ENCODE measurements at places on chromosomes 4 and X.

DNA sequence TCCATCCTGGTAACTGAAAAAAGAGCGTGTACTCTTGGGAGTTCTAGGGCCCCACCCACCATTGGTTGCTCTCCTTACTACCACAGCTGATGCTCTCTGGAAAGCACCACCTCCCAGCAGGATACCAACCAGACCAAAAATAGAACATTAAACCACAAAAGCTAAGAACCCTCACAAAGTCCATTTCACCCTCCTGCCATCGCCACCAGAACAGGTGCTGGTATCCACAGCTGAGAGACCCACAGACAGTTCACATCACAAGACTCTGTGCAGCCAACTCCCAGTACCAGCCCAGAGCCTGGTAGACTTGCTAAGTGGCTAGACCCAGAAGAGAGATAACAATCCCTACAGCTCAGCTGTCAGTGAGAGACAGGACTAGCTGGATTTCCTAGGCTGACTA, 240.6 kb downstream of the PABPC4L start:
- no peak for DNase-seq

DNA sequence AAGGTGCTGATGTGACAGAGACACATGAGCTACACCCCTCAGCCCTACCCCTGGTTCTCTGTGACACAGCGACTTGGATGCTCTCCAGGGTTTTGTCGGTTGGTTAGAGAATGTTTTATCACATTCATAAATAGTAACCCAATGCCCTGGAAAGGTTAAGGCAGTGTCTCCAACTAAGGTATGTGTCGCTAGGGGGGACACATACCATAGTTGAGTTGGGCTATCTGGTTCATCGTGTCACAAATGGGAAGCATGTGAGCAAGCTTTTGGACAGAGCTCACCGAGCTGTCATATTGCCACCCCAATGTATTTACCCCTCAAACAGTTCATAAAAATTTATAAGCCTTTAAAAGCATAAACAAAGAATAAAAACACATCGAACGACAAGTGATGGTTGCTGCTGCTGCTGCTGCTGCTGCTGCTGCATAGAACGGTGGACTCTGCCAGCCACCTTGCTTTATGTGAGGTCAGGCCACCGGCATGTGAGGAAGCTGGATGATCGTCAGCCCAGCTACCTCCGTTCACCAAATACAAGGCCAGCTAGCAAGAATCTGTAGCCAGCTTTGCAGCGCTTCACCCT, 55.9 kb downstream of the STOX2 start:
- peak; percentile 1 for DNase-seq

- peak; percentile 65 for DNase-seq
Measured at GRCh38 chr4:54657551-54658251, at the start of gene KIT. Gene KIT, plus strand, starts transcription at chr4:54657957. Its CDS starts 58 bp downstream, at chr4:54658015.

- no peak for DNase-seq
Measured at GRCh38 chr4:127558088-127558487, 74.7 kb upstream of the INTU start.

DNA sequence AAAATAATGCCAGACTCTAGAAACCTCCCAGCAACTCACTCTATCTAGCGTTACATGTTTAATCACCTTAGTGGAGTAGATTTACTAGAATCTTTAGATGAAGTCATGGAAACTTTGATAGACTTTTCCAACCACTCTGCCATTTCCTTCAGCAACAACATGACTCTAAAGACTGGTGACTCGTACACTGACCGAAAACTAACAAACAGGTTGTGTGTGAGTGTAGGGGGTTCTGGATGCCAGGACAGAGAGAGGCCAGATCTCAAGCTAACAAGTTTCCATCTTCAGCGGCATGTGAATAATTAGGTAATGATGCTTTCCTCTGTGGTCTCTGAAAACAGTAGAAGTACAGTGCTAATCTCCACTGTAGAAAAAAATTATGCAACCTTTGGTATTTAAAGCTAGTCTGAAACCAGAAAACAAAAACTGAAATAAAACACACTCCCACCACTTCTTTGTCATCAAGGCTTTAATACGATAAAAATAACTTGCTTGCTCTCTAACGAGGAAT, 286.4 kb downstream of the PRDM5 start:
- DNase-seq: no peak

GRCh38 chr4:7715271-7716009, 224.2 kb downstream of the AFAP1 start:
- no peak for DNase-seq

Measured in NCI-H2107 (cell line).